CD8-positive, alpha-beta T cell (primary cell): ENCODE measurements at places on chromosomes 5 and 9. TPM values are rescaled to one million over a fixed set of nuclear protein-coding genes. Genes with fewer than 3 reads are reported as not detected.

- DNase-seq = no peak
Measured at GRCh38 chr5:131482617-131483016, 152.4 kb downstream of the RAPGEF6 start.

Gene KLF4
- total RNA-seq = 7.2 TPM

GRCh38 chr9:100474082-100474923 is 1.4 kb downstream of the TMEFF1 start:
- peak; percentile 11 for DNase-seq

Gene PRR16
- total RNA-seq = not detected

DNA sequence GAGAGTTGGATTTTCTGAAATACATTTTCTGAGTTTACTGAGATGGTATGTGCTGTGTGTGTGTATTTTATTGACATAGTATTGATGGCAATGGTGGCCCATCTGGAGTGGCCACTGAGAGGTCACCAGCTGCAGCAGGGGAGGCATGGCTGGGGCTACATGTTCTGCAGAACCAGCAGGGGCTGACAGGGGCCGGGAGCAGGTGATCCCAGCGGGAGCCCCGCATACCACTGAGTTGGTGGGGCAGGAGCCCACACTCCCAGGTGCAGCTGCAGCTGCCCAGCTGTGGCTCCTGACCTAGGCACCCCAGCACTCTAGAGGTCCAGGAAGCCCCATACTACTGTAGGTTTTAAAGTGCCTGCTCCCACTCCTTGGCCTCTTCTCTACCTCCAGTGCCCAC is 1044.2 kb upstream of the CDH9 start:
- DNase-seq = no peak

DNA sequence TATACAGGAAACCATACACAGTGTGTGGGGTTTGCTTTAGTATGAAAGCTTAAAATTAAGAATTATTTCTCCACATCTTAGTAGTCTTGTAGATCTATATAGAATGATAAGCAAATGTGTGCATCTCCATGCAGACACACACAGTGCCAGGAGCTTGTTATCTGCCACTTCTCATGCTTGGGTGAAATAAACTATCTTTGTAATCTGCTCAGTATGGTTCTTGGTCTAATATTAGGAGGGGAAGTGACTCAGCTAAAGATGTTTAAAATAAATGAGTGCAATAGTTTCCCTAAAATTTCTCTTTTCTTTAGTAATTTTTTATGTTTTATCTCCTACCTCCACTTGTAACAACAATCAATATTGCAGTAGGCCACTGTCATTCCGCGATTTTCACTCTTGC is 689.6 kb downstream of the TAF11L14 start:
- no peak for DNase-seq

Gene SPATA9
- not detected for total RNA-seq

DNA sequence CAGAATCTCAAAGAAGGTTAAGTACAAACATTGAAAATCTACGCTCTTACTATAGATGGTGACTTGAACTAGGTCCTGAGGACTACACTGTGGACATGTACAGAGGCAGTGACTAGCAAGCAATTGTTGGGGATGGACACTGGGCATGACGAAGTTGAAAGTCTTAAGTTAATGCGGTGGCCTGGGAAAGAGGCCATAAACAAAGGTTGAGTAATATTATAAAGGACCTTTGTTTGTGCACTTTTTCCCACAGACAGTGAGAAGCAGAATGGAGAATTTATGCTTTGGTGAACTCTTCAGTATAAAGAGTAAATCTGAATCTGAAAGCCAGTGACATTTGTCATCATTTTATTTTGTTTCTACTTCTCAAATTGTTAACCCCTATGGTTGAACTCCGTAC is 15.3 kb downstream of the ALDH1A1 start:
- DNase-seq = no peak

DNA sequence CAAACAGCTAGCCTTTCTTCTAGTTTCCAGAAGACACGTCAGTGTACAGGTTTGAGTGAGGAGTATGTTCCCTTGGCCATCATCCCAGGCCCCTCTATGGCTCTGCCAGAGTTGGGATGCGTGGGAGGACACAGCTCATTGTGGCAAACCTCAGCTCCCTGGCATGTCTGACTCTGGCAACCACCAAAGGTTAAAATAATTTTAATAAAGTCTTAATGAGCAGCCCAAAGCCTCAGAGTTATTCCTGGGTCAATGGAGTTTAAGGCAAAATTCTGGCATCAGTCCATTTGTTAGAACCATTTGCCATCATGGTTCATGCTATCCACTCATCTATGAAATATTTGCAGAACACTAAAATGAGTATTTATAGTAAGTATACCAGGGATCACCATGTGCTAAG is 79.8 kb upstream of the PAPPA start:
- no peak for DNase-seq

Gene SPEF2
- 4.7 TPM for total RNA-seq
